Left kidney (tissue), 8 donors: ENCODE measurements at places on chromosomes 4 and X.

DNA sequence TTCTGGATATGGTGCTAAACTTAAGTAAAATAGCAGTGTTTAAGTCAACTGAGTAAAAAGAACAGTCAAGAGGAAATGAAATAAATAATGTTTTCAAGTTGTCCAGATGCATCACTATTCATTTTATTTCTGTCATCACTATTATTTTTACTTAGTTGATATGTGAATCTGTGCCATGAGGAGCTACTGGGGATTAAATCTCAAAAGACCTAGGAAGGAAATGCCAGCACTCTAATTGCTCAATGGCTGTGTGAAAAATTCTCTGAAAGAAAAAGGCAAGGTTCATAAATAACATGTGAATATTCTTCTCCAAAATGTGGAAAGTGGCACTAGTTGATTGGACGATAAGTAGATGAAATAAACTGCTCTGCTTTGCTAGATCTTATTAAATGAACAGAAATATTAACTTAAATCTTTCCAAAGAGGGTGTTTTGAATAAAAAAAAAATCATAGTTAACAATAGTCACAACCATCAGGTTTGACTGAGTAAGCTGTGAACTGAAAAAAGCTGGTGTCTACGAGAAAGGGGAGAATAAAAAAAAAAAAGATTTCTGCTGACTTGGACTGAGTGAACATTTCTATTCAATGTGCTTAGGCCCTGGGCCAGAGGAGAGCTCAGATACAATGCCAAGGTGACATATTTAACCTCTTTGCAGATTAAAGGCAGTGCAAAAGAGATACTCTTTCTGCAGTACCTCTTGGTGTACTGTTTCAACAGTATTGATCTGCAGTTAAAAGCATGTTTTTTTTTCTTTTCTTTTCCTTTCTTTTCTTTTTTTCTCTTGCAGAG lies 1.6 kb downstream of the SPARCL1 start:
- no peak for DNase-seq

- DNase-seq = no peak
Measured at GRCh38 chr4:83013902-83014301, 3.3 kb upstream of the LIN54 start.

DNA sequence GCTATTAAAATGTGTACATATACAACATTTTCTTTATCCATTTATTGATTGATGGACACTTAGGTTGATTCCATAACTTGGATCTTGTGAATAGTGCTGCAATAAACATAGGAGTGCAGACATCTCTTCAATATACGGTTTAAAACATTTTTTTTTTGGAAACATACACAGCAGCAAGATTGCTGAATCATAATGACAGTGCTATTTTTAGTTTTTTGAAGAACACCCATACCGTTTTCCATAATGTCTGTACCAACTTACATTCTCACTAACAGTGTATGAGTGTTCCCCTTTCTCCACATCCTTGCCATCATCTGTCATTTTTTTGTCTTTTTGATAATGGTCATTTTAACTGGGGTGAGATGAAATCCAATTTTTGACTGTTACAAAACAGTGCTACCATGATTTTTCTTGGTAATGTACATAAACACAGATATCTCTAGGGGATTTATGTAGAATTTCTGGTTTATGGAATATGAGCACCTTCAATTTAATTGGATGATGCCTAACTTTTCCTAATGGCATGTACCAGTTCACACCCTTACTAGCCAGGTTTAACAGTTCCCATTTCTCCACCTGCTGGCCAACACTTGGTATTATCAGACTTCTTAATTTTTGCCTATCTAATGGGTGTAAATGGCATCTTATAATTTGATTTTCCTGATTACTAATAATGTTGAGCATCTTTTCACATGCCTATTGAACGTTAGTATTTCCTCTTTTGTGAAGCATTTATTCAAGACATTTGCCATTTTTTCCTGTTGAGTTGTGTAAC lies 21.0 kb upstream of the TMSB15B start:
- DNase-seq = peak; percentile 12

- peak; percentile 87 for DNase-seq
Measured at GRCh38 chr4:105474099-105474518, 247 bp upstream of the PPA2 start.

DNA sequence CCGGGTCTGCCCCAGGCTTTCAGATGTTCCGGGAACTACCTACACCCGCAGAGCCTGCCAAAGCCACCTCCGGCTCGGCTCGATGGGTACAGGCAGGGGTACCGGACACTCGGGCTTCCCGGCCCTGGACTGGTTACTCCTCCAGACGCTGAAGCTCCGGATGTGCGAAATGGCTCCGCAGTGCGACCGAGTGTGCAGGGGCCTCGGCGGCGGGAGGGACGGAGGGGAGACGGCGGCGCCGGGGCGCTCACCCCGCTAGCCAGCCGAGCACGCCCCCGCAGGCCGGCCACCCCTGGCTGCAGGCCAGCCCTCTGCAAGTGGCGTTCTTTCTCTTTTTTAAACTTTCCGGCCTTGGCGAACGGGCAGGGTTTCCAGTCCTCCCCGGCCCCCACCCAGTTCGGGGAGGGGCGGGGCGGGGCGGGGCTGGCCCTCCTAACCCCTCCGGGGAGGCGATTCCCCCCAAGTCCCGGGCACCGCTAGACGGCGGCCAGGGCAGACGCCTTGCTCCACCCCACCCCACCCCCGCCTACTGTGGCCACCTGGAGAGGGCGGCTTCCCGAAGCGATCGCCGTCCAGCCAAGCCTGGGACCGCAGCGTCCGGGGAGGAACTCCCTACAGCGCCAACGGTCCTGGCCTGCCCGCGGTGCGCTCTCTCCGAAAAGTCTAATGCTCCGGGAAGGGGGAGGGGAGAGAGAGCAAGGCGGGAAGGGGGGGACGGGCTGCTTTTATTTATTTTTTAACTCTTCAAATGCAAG lies 7.5 kb downstream of the BCOR start:
- DNase-seq = no peak

DNA sequence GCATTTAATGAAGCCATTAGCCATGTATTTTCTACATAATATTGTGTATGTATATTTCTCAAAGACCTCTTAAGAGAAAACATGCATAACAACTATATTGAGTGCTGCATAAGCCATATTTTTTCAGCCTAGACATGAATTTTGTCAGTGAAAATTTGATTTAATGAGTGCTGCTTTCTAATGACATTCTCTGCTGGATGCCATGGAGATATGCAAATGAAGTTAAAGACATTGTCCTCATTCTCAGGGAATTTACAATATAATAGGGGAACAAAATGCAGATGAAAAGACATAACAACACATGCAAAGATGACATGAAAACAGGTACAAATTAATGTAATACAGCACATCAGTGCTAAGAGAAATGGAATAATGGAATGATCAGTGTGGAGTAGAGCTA lies 118.7 kb downstream of the ATOH1 start:
- DNase-seq = no peak

DNA sequence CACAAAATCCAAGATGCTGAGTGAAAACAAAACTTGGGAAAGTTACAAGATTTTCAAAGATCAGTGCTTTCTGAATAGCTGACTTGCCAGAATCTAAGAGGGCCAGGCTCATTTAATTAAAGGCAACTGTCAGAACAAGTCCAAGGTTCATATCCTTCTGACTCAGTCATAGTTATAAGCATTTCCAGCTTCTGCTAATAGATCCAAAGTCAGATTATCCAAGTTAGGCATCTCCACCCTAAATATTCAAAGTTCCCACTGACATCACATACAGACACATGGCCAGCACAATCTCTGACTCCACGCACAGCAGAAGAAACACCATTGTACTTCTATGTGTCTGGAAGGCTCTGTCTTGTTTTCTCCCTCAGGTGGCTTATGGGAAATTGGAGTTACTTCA lies 41.8 kb downstream of the GASK1B start:
- no peak for DNase-seq

DNA sequence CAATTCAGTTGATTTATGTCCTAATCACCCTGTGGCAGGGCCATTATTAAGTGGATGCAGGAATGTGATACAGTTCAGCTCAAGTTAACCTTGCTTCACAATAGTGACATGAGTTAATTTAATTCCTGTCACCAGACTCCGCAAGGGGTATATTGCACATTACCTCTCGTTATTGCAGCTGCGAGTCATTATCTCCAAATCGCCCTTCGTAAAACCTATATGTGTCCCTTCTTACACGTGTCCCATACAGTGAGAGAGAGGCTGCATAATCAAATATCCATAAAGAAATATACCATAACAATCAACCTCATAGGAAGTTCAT lies 369.9 kb upstream of the ANXA10 start:
- peak; percentile 7 for DNase-seq

DNA sequence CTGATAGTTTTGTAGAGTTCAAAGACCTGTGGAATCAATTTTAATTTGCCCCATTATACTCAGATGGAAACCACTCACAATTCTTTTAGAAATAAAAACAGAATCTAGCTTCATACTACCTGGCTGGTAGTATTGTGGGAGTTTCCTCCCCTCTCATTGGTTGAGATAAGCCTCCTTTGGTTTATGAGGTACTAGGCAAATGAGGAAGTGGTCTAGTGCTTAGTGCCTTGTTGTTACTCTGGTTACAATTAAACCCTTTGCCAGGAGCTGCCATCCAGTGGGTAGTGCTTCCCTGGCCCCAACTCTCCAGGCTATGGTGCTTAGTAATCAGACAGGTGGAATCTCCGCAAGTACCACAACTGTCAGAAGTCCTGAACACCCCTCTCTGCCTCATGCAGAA lies 118.3 kb downstream of the CDKL5 start:
- no peak for DNase-seq

GRCh38 chr4:105677709-105678108 lies 30.8 kb downstream of the INTS12 start:
- DNase-seq = no peak

DNA sequence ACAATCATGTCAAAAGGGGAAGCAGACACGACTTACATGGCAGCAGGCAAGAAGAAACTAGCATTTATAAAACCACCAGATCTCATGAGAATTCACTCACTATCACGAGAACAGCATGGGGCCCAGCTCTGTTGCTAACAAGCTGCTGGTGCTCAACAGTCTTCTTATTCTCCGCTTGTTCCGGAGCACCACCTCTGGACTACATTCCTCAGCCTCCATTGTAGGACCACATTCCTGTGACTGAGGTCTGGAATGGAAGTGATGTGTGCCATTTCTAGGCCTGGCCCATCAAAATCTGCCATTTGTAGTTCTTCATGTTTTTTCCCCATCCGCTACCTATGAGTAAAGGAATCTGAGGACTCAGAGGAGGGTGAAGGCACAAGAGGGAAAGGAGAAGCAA lies 111.5 kb upstream of the PTCHD1 start:
- no peak for DNase-seq

GRCh38 chr4:75497133-75497532 lies 17.1 kb downstream of the RCHY1 start:
- DNase-seq = no peak

DNA sequence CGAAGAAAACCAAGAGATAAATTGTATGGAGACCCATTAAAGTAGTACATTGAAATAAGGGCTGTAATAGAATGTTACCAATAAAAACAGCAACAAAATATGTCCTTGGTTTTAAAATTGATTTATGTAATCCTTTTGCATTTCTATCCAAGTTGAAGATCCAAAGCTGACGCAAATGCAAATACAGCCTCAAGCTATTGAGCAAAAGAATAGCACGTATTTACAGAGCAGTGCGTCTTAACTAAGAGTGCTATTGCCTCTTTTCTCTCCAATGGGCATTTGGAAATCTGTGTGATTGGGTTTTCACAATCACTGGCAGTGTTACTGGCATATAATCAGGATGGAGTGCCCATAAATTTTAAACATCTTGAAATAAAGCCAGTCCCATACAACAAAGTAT lies 417.4 kb downstream of the TLL1 start:
- DNase-seq = no peak

DNA sequence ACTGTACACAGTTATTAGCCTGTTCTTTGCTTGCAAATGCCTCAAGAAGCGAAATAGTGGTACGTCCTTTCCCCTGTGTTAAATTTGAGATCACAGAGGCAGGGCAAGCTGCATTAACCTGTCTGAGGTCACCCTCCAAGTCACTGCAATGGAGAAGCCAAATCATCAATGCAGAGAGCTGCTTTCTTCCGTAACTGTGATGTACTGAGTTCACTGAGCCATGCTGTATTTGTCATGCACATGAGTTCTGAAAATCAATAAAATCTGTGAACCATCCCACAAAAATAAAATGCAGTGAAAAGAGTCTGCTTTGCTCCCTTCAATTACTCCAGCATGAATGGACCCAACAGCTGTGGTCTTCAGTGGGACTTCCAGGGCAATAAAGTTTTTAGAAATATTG lies 393.5 kb downstream of the KCNIP4 start:
- no peak for DNase-seq

- DNase-seq = peak; percentile 14
Measured at GRCh38 chrX:13473442-13474163, 95.8 kb upstream of the EGFL6 start.

- DNase-seq = no peak
Measured at GRCh38 chr4:30875658-30876269, 155.6 kb downstream of the PCDH7 start.

- no peak for DNase-seq
Measured at GRCh38 chrX:29530501-29530900, 684.9 kb upstream of the MAGEB2 start.

- DNase-seq = no peak
Measured at GRCh38 chrX:150005027-150005426, 66.7 kb upstream of the EOLA2 start.

- no peak for DNase-seq
Measured at GRCh38 chr4:113455061-113455460, 306.5 kb downstream of the CAMK2D start.

DNA sequence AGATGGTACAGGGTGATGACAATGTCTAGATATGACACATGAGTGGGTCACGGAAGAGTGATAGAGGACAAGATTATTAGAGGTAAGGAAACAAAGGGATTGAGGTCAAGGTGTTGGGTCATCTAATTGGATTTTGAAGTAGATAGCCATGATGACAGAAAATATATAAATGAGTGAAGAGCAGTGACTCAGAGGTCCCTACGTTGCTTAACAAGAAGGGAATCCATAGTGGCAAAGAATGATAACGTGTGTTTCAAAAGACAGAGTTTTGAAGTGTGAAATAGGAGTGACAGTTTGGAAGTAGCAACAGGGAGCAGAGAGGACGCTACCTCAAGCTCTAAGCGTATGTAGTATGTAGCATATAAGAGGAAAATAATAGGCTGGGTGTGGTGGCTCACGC lies 22.2 kb upstream of the CAMK2D start:
- DNase-seq = no peak

DNA sequence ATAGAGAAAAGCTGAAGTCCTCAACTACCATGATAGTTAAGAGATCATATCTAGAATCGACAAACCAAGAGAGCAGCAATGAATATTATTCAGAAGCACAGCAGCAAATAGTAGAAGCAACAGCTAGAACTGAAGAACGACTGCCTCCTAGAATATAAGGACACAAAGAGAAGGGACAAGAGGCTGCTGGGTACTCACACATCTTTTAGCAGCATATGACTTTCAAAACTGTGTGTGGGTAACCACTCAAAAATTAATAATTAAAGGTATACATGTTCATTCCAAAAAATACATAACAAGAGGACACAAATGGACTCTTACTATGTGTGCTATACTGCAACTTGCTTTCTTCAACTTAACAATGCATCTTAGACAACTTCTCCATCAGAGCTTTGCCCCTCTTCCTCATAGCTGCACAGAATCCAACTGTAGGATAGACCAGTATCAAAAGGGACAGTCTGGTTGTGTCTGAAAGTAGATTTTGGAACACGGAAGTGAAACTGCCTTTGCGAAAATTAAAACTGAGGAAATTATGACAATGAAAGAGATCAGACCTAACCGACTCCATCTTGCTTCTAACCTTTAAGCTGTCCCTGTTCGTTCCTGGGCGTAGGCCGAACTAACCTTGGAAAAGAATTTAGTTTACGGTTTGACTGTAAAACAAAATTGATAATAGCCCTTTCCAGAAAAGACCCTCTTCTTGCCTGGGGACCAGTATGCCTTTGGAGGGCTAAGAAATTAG lies 125.7 kb downstream of the SH3KBP1 start:
- no peak for DNase-seq
